ENCODE measurements at places on chromosomes 11 and 22. TPM values are rescaled to one million over a fixed set of nuclear protein-coding genes. Genes with fewer than 3 reads are reported as not detected.

CHEK2 gene
- total RNA-seq = 16.0 TPM

BCR gene
- total RNA-seq = 45.7 TPM

PGA5 gene
- not detected for total RNA-seq

LRRC51 gene
- total RNA-seq = 11.3 TPM

MIOX gene
- total RNA-seq = not detected

YPEL4 gene
- total RNA-seq = 3.5 TPM

CBX6 gene
- 43.9 TPM for total RNA-seq

GAL gene
- total RNA-seq = not detected

ALDH3B2 gene
- 0.55 TPM for total RNA-seq

TCP11L1 gene
- 23.4 TPM for total RNA-seq

OR10A2 gene
- 0.22 TPM for total RNA-seq

NRGN gene
- 1.2 TPM for total RNA-seq

LYVE1 gene
- total RNA-seq = 17.8 TPM

TEF gene
- total RNA-seq = 25.1 TPM

SLN gene
- total RNA-seq = 136 TPM

SLC22A25 gene
- not detected for total RNA-seq

CBX7 gene
- total RNA-seq = 27.4 TPM

OR4X2 gene
- not detected for total RNA-seq

MS4A6E gene
- not detected for total RNA-seq

OSM gene
- total RNA-seq = 0.77 TPM

VSIG10L2 gene
- not detected for total RNA-seq

HBG2 gene
- 1,428 TPM for total RNA-seq

SH3BP1 gene
- total RNA-seq = 7.3 TPM

TMPRSS6 gene
- total RNA-seq = not detected

C1QTNF5 gene
- total RNA-seq = 47.1 TPM

TRIM48 gene
- not detected for total RNA-seq

IGLL1 gene
- total RNA-seq = not detected

LRRC74B gene
- total RNA-seq = not detected

DDB1 gene
- total RNA-seq = 266 TPM

ST14 gene
- total RNA-seq = 3.8 TPM

LGR4 gene
- 350 TPM for total RNA-seq

CCDC88B gene
- 13.1 TPM for total RNA-seq

LRRC32 gene
- total RNA-seq = 25.8 TPM

MMP13 gene
- not detected for total RNA-seq

RFPL2 gene
- not detected for total RNA-seq

RIMBP3B gene
- 0.60 TPM for total RNA-seq

APOC3 gene
- not detected for total RNA-seq

CCDC87 gene
- total RNA-seq = 0.38 TPM

ADORA2A gene
- 18.5 TPM for total RNA-seq

SYCE3 gene
- total RNA-seq = not detected

APOBEC3B gene
- 1.8 TPM for total RNA-seq

PLAAT2 gene
- 4.8 TPM for total RNA-seq

CD82 gene
- 31.1 TPM for total RNA-seq

APOBEC3A gene
- 5.4 TPM for total RNA-seq

POLD3 gene
- 21.8 TPM for total RNA-seq

MYOD1 gene
- 2.4 TPM for total RNA-seq

VPREB1 gene
- total RNA-seq = 0.66 TPM

APOL1 gene
- total RNA-seq = 4.3 TPM

SYVN1 gene
- total RNA-seq = 29.2 TPM

MMP8 gene
- not detected for total RNA-seq

PANX2 gene
- total RNA-seq = 2.4 TPM

OSBP2 gene
- total RNA-seq = 59.9 TPM

OR4A16 gene
- total RNA-seq = 4.2 TPM

PATE2 gene
- not detected for total RNA-seq

LUZP2 gene
- 24.1 TPM for total RNA-seq
